ENCODE measurements at places on chromosomes 16 and 17.

- no peaks in the 10 kb centered on the region for H3K4me1 ChIP-seq
- no peak for DNase-seq
- no peak overlapping the region for H3K27ac ChIP-seq
Measured at GRCh38 chr16:10039220-10040096, 142.8 kb downstream of the GRIN2A start.

GRCh38 chr17:67041531-67041930 lies 2.8 kb upstream of the CACNG1 start:
- no peak overlapping the region for H3K4me3 ChIP-seq
- H3K27me3 ChIP-seq = no peaks in the 10 kb centered on the region
- H3K27ac ChIP-seq = no peak overlapping the region

DNA sequence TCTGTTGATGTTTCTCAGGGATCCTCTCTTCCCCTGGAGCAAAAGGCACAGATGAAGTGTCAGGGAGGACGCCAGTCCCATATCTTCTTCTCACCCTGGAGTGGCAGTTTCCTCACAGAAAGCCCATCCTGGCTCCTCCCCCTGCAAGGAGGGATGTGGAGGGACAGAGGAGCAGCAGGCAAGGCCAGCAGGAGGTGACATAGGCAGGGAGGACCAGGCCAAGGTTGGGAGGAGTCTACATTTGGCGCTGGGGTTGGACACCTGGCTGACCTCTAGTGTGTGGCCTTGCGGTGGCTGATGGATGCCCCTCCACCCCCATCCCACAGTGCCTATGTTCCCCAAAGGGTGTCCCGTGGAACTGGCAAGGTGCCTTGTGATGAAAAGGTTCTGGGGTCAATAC lies 125.4 kb downstream of the SEC14L1 start:
- no peaks in the 10 kb centered on the region for H3K4me1 ChIP-seq
- no peaks in the 10 kb centered on the region for H3K36me3 ChIP-seq
- no peak overlapping the region for H3K27ac ChIP-seq
- H3K4me3 ChIP-seq = no peak overlapping the region
- no peak for DNase-seq
- H3K27me3 ChIP-seq = no peaks in the 10 kb centered on the region

- no peak overlapping the region for H3K4me3 ChIP-seq
- H3K36me3 ChIP-seq = no peaks in the 10 kb centered on the region
- DNase-seq = no peak
Measured at GRCh38 chr16:6143020-6143419, 1045.4 kb upstream of the EEF2KMT start.

DNA sequence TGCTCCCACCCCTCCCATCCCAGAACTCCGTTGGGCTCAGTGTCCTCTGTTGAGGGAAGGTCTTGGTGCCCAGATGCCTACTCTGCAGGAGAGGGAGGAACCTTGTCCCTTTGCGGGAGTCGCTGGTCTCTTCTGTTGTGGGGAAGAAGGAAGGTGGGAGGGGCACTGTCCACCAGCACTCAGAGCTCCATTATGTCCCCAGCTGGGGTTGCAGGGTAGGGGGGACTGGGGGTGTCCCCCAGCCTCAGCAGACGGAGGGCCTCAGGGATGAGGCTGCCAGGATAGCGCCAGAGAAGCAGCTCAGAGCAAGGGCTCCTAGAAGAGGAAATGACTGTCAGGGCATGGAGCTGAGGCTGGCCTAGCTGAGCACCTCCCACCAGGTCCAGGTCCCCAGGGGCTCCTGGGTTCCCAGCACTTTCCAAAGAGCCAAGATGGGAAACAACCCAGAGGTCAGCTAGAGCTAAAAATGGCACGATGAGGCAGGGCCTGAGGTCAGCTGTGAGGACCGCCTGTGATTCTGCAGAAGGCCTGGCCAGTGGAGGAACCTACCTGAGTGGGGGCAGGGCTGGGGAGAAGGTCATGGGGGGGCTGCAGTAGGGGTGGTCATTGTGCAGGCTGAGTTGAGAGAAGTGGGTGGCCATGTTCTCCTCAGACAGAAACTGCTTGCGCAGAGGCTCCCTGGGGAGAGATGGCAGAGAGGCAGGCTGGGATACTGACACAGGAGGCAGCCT lies 893 bp downstream of the HCFC1R1 start:
- H3K4me1 ChIP-seq = peaks cover 47% of the 10 kb centered on the region
- no peak for DNase-seq
- H3K36me3 ChIP-seq = peaks cover 7% of the 10 kb centered on the region
- H3K27me3 ChIP-seq = no peaks in the 10 kb centered on the region

DNA sequence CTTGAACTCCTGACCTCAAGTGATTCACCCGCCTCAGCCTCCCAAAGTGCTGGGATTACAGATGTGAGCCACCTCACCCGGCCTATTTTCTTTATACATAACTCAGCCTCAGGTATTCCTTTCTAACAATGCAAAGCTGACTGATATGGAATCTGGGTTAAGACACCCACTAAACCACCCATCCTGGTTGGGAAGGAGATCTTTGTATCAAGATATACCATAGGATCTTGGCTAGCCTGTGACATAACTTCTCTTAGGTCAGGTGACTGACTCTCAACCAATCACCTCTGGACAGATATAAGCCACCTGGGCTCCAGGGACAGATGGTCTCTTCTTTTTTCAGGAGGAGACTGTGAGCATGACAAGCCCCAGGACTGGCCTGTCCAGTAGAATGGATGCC lies 51.2 kb upstream of the NKD1 start:
- no peaks in the 10 kb centered on the region for H3K4me1 ChIP-seq
- no peaks in the 10 kb centered on the region for H3K36me3 ChIP-seq
- DNase-seq = no peak
- no peak overlapping the region for H3K27ac ChIP-seq

DNA sequence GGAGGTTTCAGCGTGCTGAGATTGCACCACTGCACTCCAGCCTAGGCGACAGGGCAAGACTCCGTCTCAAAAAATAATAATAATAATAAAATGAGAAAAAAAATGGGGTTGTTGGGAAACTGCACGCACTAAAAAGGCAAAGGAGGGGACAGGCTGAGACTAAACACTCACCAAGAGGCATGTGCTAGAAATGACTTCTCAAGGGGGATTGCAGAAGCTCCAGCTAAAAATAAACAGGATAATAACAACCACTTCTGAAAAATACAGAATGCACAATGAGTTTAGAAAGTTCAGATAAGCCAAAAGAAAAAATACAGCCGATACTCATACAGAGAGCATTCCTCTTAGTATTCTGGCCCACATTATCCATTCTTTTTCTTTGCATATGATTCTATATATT lies 15.1 kb upstream of the TIMP2 start:
- H3K27me3 ChIP-seq = no peaks in the 10 kb centered on the region
- no peak for DNase-seq
- H3K36me3 ChIP-seq = no peaks in the 10 kb centered on the region
- no peak overlapping the region for H3K27ac ChIP-seq
- H3K4me3 ChIP-seq = no peak overlapping the region

- no peaks in the 10 kb centered on the region for H3K27me3 ChIP-seq
- DNase-seq = peak; percentile 6
- H3K27ac ChIP-seq = no peak overlapping the region
- no peak overlapping the region for H3K4me3 ChIP-seq
Measured at GRCh38 chr16:58011652-58012051, 10.4 kb downstream of the USB1 start.

- DNase-seq = peak; percentile 93
- peaks cover 40% of the 10 kb centered on the region for H3K4me1 ChIP-seq
- H3K27ac ChIP-seq = no peak overlapping the region
- H3K27me3 ChIP-seq = no peaks in the 10 kb centered on the region
- H3K4me3 ChIP-seq = peak overlapping the region; percentile 53
- H3K36me3 ChIP-seq = no peaks in the 10 kb centered on the region
Measured at GRCh38 chr17:29613352-29613837, 9.3 kb downstream of the CORO6 start.

DNA sequence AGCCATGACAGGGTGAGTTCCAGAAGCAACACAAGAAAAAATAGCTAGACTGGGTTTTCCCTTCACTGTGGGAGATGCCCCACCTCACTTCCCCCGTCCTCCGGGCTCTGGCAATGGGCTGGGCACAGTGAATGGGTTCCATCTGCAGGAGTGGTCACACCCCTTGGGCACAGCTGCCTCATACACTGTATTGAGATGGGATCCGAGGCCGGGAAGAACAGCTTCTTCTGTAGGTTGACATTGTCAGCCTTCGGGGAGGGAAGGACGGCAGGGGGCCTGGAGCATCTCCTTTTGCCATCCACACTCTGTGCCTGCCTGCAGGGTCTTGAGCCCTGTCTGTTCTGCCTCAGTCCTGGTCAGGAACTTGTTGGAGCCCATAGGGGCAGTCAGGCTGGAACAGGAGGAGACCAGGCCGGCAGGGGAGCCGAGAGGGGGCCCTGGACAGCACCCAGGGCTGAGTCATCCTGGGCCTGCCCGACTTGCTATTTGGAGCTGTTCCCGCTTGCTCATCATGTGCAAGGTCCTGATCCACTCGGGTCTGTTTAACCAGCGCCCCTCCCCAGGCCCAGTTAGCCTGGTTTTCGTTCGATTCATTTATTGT lies 286.7 kb downstream of the SEC14L1 start:
- H3K27me3 ChIP-seq = no peaks in the 10 kb centered on the region
- no peak overlapping the region for H3K27ac ChIP-seq
- H3K4me3 ChIP-seq = no peak overlapping the region
- DNase-seq = no peak
- no peaks in the 10 kb centered on the region for H3K36me3 ChIP-seq
- H3K4me1 ChIP-seq = peaks cover 77% of the 10 kb centered on the region
